ENCODE measurements at places on chromosomes 3 and 15.

GRCh38 chr3:176807938-176808337 lies 389.3 kb downstream of the TBL1XR1 start:
- DNase-seq, result no peak

DNA sequence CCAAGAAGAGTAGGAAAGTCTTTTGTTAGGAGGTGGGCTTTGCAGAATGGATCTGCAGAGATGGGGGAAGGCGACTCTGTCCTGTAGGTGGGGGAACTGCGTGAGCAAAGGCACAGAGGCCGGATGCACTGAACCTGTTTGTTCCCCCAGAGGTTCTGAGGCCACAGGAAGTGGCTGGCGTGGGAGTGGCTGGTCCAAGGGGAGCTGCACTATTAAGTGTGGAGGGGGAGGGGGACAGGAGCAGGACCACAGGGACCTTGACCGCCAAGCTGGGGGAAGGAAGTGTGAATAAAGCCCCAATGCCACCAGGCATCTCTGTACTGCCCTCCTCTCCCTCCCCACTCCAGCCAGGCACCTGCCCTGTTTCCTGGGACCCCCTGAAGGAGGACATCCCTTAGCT lies 51.8 kb downstream of the CYP11A1 start:
- DNase-seq, result no peak

GRCh38 chr15:81411051-81411450 lies 37.0 kb upstream of the TMC3 start:
- DNase-seq, result no peak

GRCh38 chr3:9704347-9705322 lies 1.0 kb downstream of the CPNE9 start:
- DNase-seq, result peak; percentile 19

DNA sequence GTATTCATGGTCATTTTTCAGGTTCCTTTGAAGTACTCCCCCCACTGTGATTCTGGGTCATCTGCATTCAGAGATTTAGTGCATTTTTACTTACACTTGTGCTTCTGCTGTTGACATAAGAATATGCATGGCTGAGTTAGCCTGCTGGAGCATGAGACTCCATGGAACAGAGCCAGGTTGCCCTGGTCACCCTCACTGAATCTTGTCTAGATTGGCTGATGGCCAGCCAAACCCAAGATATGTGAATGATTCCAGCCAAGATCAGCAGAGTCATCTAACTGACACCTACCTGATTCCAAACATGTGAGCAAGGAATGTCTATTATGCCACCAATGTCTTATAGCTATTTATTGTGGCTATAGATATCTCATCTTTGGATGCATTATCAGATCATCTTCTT lies 25.1 kb downstream of the DTWD1 start:
- DNase-seq, result no peak

GRCh38 chr3:69085168-69085832 lies 563 bp downstream of the ARL6IP5 start:
- DNase-seq, result no peak

DNA sequence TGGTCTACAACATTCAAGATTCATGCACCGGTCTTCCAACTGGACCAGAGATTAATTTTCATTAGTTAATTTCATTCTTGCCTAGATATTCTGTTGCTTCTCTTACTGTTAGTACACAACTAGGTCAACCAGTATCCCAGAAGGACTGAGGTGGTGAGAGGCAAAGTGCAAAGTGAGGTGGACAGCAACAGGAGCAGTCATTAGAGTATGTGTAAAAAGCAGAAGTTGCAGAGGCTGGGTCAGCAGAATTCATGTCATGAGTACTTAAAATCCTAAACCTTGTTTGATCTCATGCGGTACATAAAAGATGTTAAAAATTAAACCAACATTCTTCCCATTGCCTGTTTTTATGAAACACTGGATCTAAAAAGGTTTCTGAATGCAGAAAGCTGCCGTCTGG lies 46.7 kb downstream of the PARP14 start:
- DNase-seq, result no peak

DNA sequence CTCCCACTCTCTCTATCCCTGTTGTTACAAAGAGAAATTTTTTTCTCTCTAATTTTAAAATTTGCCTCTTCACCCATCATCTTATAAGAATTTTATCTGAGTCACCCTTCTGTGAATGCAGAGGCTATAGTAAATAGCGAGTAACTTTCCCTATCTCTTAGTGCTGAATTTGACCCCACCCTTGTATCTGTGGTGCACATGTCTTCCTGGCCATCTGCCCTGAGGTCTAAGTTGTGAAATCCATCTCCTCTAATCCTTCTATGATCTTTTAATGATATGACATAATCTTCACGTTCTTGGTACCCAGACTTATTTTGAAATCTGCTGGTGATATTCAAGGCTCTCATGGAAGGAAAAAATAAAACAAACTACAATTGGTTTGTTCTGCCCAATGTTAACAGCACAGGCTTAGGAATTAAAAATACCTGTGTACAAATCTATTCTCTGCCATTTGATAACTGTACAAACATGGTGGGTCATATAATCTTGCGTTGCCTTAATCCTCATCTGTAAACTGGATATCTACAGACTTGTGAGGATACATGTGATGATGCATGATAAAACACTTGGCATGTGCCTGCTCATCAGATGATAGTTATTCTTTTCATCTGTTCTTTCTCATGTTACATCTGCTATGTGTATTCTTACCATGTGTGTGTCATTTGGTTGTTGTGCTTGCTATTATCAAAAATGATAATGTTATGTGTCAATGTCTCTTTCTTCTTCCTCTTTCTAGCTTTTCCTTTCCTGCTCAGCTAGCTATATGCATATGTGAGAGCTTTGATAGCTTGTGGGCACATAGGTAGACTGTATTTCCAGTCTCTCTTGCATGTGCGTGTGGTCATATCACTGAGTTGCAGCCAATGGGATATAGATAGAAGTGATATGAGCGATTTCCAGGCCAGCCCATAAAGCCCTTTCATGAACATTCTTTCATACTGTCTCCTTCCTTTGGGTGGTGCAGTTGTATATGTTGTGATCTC lies 13.7 kb upstream of the CCR3 start:
- no peak for DNase-seq

DNA sequence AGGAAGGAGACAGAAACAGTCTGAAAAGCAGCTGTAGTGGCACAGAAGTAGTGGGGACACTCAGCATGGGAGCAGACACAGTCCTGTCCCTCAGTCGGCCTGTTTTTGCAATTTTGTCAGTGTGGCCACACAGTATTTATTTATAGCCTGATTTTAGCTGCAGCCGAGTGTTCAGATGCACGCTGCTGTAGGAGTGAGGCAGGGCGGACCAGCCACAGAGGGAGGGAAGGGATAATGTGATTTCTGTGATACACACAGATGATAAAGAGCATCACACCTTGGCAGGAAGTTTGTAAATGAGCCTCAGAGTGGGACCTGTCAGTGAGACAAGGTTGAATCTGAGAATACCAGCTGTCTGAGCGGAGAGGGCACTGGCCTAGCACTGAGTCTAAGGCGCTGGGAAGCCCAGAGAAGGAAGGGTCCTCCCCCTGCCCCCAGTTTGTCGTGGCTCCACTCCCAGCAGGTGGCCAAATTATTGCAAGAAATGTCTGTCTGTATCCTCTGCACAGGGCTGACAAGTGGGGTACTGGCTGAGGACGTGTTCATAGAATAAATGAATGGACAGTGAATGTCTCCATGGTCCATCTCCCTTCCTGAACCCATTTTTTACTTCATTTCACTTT lies 3.8 kb downstream of the PSTPIP1 start:
- no peak for DNase-seq

- DNase-seq, result no peak
Observed at GRCh38 chr3:13188975-13189374, 115.7 kb upstream of the IQSEC1 start.

DNA sequence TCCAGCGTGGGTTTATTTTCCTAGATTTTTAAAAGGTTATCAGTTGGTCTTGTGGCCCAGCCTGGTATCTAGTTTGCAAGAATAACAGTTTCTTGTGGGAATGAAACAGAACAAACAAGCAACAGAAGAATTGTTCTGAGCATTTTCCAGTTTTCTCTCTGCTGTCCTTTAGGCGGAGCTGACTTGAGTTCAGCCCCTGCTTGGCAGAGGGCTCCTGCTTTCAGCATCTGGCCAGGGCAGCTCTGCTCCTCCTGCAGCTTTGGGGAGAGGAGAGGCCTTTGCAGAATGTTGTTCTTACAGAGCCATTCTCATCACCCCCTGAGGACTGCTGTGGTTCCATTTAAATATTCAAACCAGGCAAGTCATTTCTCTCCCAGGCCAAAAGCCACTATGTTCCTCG lies 117.7 kb downstream of the ALDH1A2 start:
- no peak for DNase-seq

Data from activated CD4-positive, alpha-beta T cell treated with anti-CD3 and anti-CD28 coated beads for 24 hours (primary cell).